IMR-90 (cell line): ENCODE measurements at places on chromosomes 7 and 10. TPM values are rescaled to one million over a fixed set of nuclear protein-coding genes. Genes with fewer than 3 reads are reported as not detected.

Gene CLDN4
- 3.8 and 4.4 TPM in 2 replicates for polyA plus RNA-seq

Gene TMEM176A
- not detected in 2 replicates for polyA plus RNA-seq

Gene CTAGE8
- polyA plus RNA-seq = not detected in 2 replicates

DNA sequence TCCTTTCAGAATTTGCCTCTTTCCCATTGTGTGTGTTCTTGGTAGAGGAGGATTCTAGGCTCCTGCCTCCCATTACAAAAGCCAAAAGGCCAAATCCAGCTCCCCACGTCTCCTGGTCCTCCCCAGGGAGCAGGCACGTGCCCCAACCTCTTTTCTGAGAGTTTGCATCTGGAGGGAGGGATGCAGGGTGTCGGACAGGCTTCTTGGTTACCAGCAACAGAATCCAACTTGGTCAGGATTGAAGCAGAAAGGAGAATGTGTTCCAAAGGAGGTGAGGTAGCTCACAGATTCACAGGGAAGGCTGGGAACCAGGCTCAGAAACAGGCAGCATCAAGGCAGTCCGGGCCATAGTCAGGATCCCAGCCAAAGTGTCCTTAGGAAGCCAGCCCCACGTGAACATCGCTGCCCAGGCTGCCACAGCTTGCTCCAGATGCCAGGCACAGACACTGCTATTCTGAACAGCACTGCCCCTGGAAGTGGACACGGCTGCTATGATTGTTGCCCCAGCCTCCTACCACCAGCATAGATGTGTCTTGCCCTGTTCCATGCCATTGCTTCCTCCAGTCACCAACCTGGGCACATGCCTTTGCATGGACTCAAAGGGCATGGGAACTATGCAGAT, 264.2 kb upstream of the ZMIZ1 start:
- no peak for DNase-seq

DNA sequence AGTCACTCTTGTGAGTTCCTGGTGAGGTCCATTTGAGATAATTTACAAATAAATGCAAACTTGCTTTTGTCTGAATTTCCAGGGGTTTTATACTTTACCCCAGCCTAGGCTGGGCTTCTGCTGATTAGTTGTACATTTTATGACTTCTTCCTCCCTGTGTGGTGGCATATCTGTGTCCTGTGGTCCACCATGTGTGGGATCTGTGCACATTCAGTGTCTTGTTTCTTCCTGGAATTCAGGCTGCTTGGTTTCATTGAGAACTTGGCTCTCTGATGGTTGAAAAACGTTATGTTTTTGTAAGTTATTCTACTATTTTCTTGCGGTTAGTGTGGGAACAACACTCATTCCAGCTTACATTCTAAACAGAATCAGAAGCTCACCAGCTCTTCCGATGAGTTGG, 523.4 kb upstream of the PFKP start:
- DNase-seq = no peak

- DNase-seq = no peak
Measured at GRCh38 chr7:121392277-121393004, 3.7 kb downstream of the FAM3C start.

GRCh38 chr10:110209454-110209925, 2.1 kb downstream of the MXI1 start:
- DNase-seq = peak; percentile 65

- peak; percentile 68 for DNase-seq
Measured at GRCh38 chr7:116180302-116180701, 30.0 kb upstream of the TES start.

DNA sequence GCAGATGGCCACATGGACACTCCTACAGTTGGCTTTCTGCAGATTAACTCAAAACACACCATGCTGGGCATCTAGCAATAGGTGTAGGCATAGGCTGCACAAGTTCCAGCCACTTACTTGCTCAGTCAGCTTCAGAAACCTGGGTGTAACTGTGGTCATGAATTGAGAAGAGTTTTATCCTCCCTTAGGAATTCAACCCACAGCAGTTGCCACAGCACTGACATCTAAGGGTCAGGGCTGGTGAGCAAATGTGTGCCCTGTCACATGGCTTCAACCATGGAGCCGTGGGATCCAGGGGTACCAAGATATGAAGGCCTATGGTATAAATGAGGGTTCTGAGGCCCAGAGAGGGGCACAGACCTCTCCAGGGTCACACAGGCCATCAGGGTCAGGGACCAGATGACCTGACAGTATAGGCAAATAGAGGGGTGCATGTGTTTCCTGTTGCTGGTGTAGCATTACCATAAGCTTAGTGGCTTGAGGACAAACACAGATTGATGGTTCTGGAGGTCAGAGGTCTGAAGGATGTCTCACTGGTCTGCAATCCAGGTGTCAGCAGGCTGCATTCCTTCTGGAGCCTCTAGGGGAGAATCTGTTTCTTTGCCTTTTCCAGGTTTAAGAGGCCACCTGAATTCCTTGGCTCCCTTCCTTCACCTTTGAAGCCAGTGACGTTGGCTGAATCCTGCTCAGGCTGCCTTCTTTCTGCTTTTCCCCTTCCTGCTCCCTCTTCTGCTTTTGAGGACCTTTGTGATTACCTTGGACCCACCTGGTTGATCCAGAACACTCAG, 24.1 kb downstream of the MINDY4 start:
- DNase-seq = no peak

- DNase-seq = no peak
Measured at GRCh38 chr7:72704894-72705293, 123.1 kb downstream of the TYW1B start.
